ENCODE measurements at places on chromosomes 2 and 18.
A peak's percentile ranks its signal among the peaks of the same experiment; 100 is the strongest.

DNA sequence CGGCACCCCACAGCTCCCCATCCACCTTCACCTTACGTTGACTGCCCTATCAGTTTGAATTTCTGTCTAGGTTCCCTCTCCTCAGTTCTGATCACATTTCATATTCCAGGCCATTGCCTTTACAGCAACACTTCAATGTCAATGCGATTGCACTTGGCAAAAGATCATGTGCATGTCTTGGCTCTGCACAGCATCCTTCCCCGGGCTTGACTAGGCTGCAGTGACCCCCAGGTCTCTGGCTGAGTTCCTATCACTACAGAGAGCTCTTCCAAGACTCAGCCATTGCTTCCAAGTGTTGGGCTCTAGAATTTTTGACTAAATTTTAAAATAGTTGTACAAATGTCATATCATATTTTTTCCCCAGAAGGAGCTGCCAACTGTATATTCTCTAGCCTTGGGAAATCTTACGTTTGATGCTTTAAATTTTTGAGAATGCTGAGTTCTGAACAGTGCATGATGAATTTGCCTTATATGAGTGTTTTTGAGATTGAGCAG lies 103.8 kb upstream of the NEDD4L start:
- no peak for DNase-seq

DNA sequence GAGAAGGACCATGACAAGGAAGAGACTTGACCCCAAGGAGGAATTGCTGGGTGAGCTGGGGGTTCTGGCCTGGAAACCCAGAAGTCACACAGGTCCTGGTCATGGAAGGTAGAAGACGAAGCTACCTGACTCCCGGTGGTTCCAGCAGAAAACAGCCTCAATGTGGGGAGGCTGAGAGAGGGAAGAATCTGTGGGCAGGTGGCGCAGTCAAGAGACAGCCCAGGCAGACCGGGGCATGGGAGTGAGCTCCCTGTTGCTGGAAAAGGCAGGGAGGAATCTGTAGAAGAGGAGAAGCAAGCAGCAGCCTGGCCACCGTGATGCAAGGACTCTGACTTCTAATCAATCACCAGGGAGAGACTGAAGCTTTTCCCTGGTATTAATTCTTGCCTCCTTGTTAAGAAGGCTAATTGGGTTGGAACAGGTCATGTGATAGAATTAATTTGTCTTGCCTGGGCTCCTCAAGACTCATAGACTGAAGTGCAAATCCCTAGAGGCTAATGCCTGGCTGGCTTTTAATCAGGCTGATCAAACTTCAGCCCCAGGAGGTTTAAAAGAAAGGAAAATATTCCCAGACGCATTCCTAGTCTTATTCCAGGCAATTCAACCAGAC lies 30.1 kb downstream of the CNGA3 start:
- no peak for DNase-seq

GRCh38 chr2:86186431-86186830 lies 8.8 kb downstream of the IMMT start:
- DNase-seq = no peak

- no peak for DNase-seq
Measured at GRCh38 chr2:156004459-156004858, 328.1 kb downstream of the NR4A2 start.

GRCh38 chr2:100666996-100667395 lies 104.2 kb downstream of the PDCL3 start:
- DNase-seq = no peak

- no peak for DNase-seq
Measured at GRCh38 chr2:98824256-98825019, 93.5 kb upstream of the MGAT4A start.

GRCh38 chr18:5964596-5964995 lies 69.3 kb upstream of the TMEM200C start:
- DNase-seq = no peak

DNA sequence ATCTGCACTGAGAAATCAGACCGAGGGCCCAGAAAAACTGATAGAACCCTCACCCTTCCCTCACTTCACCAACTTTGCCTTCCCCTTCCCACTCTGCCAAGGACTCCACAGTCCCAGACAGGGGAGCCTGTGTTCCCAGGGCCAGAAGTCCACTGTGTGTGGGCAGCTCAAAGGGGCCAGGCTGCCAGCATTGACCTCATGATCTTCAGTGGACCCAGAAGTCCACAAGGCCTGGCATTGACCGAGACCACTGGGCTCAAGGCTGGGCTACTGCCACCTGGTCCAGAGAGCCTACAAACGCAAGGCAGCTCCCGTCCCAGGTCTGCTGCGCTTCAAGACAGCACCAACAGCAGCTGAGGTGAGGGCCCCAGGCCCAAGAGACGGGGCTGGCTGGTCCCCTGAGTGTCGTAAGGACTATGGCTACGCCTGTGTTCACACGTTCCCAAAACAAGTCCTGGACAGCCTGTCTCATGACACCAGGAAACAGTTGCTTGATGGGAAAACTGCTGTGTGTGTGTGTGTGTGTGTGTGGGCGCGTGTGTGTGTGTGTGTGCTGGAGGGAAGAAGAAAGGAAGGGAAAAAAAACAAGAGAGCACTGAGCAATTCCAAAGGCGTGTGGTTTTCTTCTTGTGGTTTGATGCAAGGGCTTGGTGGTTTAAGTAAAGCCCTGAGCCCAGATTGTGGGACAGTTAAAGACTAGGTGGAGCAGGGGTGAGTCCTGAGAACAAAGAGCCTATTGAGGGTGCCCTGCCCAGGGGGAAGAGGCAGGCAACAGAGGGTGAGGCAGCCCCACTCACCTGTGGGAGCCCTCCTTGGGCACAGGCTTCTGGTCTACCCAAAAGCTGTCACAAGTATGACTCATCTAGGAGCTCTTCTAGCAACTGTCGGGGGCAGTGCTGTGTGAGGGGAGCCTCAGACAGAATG lies 46.6 kb upstream of the ZBTB7C start:
- peak; percentile 64 for DNase-seq

DNA sequence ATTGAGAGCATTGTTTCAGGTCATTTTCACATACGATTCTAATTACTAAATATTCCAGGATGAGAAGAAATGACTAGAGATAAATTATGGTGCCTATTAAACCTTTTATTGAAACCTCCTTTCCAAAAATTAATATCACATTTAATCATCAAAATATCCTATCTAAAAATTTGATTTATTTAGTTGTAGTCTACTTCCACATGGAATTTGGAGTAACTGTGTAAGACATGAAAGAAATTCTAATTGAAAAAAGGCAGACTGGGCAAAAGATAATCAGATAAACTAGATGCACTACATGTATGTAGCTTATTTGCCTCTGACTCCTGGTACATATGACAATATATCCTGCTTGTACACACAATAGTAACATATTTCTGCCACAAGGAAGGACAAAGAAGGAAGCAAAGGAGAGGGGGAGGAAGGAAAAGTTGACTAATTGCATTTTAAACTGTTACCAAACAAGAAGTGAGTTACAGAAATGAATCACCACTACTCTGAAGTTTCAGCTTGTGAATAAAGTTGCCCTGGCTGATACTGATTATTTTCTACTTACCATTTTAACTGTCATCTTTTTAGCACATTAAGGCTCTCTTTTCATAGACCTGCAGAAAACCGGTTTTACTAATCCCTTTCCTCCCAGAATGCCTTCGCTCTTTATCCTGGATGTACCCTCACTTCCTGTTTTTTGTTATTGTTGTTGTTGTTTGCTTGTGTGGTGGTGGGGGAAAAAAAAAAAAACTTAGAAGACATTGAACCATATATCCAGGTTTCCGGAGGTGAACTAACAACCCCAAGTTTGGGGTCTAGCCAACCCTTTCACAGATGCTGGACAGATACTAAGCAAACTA lies 28.4 kb downstream of the NRXN1 start:
- peak; percentile 21 for DNase-seq

DNA sequence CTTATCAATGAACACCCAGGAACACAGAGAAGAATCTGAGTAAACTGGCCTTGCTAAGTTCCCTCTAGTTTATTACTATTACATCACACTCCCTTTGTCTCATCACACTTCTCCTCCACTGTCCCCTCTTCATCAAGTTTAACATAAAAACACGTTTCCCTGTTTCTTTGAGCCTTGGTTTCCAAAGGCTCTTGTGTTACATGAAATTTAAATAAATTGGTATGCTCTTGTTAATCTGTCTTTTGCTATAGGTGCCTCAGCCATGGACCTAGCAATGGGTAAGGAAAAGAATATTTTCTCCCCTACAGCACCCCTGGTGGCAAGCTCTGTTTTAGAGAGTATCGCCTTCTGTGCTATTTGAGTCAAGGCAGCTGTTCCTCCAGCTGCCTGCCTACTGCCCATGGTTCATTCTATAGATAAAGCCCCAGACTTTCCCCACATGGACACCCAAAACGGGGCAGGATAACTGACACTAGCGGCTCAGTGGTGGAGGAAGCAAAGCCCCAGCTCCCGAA lies 31.8 kb downstream of the TGIF1 start:
- DNase-seq = peak; percentile 48

DNA sequence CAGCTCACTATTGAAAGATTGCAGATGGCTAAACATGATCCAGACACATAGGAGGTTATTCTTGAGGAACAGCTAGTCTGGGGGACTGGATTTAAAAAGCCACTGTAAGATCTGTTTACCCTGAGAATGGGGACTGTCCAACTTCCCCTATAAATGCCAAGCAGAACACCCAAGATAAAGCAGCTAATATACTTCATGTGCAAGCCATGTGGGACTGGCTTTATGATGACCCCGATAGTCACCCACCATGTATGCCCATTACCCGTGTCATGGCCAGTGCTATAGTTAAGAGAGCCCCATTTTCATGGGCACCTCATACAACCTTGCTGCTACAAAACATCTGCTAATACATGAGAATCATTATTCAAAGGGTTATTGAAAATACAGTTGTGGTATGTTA lies 16.0 kb downstream of the YPEL5 start:
- no peak for DNase-seq

- no peak for DNase-seq
Measured at GRCh38 chr2:36567711-36568408, 30.1 kb downstream of the FEZ2 start.

DNA sequence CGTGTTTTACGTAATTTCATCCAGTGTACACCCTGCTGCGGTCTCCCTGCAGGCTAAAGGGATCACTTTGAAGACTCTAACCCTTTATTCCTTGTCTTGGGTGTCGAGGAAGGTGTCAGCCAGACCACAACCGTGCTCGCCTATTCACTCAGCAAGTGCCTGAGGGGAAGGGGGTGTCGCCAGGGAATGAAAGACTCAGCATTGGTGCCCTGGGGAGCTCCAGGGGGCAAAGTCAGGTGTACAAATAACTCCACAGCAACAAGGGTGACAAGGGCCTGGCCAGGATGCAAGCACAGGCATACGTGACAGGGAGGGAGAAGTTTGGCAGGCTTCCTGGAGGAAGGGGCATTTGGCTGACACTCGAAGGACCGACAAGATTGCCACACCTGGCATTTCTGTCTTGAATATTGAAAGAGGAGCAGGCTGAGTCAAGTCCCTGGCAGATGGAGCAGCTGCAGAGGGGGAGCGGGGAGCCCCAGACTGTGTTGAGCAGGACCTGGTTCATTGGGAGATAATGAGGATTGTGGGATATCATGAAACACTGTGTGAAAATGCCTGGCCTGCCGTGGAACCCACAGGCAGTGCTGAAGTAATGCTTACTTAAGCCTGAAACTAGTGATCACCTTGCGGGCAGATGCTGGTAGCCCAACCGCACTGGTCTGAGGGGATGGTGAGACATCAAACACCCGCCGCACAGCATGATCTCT lies 93.9 kb downstream of the RHOB start:
- DNase-seq = no peak

DNA sequence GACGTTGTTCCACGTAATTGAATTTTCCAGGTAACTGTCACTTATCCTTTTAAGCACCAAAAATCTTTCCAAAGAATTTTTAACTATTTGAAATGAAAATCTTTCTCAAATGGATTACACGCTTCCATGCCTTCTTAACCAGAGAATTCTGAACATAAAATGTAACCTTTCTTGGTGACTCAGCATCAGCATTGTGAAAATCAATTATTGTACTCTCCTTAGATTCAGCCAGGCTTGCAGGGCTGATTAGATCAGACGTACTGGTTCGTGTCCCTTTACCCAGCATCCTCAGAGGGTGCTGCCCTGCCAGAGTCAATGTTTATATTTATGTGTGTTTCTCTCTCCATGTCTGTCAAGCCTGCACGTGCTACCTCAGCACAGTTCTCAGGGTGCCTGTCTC lies 623.9 kb downstream of the CNTNAP5 start:
- no peak for DNase-seq

DNA sequence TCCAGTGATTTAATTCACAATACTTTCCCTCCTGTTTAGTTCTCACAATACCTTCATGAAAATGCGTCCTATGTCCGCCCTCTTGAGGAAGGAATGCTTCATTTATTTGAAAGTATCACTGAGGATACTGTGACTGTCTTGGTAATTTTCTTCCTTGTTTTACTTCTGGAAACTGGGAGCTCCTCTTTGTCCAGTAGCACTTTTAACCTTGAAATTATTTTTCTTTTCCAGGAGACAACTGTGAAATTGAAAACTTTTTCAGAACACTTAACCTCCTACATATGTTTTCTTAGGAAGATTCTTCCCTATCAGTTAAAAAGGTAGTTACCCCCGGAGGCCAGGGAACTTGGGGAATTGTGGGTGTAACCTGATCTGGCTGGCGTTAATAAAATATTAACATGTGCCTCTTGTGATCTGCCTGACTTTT lies 58.9 kb upstream of the STON1 start:
- DNase-seq = peak; percentile 38

GRCh38 chr18:72427721-72428120 lies 116.4 kb downstream of the CBLN2 start:
- DNase-seq = no peak

- no peak for DNase-seq
Measured at GRCh38 chr18:10805587-10806118, 279.8 kb downstream of the NAPG start.

Measured in foreskin fibroblast (primary cell).